ENCODE measurements at places on chromosomes 11 and 22.

DNA sequence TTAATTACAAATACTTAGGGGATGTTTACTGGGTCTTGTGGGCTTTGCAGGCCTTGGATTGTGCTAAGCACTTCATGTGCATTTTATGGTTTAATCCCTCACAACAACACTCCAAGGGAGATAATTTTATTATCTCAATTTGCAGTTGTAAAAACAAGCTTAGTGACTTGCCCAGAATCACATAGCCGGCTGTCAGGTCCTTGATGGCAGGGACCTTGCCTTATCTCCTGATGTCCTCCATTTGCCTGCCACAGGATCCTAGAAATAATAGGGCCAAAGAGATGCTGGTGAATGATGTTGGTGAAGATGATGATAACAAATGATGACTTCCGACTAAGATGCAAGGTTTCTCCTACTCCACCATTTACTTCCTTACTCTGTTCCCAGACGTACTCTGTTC lies 385.4 kb downstream of the TMEM135 start:
- DNase-seq, result no peak

DNA sequence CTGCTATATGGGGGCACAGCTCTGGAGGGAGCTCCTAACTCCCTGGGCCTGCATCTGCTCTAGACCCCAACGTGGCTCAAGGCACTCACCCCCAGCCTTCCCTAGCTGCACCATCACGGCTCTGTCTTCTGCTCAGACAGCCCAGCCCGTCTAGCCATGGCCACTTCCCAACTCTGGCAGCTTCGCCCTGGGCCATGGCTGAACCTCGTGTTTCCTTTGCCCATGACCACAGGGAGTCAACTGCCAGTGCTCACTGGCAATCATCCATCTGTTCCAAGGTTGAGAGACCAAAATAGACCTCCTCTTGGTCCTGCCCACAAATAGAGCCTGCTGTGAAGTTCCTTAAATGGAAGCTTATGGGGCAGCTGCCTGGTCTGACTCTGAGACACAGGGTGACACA lies 5.4 kb downstream of the LMO1 start:
- no peak for DNase-seq

- DNase-seq, result no peak
These were observed 29.8 kb downstream of the JAM3 start for GRCh38 chr11:134098566-134099184.

GRCh38 chr11:128116447-128116846 lies 470.9 kb downstream of the ETS1 start:
- DNase-seq, result no peak

- no peak for DNase-seq
These were observed 56.6 kb downstream of the SYT13 start for GRCh38 chr11:45229401-45230020.

DNA sequence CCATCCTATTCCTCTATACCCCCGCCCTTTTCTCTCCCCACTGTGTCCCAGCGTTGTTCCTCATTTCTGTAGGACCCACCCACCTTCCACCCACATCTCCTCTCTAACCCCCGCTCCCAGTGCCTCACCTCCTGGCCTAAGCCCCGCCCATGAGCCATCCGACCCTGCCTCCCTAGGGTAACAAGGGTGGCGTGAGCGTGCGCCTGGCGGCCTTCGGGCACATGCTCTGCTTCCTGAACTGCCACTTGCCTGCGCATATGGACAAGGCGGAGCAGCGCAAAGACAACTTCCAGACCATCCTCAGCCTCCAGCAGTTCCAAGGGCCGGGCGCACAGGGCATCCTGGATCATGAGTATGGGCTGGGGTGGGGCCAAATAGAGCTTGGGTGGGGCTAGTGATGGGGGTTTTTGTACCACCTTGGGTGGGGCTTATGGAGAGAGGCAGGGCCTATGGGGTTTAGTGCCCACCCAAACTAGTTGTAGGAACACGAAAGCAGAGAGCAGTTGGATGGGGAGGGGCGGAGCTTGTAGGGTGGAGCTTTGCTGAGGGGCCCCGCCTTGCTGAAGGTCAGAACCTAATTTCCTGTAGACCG lies 4.5 kb downstream of the INPP5J start:
- no peak for DNase-seq

DNA sequence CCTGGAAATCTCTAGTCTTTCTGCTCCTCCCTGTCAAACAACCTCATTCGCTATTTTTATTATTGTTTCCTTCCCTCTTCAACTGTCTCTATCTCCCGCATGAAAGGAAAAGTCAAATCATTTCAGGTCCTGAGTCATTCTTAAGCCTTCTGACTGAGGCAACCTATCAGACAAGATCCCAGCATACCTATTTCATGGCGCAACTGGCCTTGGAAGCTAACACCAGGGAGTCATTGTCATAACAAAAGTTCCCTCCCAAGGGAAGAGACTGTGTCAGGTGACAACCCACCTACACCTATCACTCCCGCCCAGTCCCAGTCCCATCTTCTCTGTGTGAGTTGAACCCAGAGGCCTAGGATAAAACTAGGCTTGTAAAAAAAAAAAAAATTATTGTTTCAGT lies 10.2 kb upstream of the ARHGAP42 start:
- no peak for DNase-seq

- DNase-seq, result no peak
These were observed 199.2 kb upstream of the CTSC start for GRCh38 chr11:88536616-88537265.

- DNase-seq, result no peak
These were observed 414.6 kb upstream of the LARGE1 start for GRCh38 chr22:34334893-34335292.

DNA sequence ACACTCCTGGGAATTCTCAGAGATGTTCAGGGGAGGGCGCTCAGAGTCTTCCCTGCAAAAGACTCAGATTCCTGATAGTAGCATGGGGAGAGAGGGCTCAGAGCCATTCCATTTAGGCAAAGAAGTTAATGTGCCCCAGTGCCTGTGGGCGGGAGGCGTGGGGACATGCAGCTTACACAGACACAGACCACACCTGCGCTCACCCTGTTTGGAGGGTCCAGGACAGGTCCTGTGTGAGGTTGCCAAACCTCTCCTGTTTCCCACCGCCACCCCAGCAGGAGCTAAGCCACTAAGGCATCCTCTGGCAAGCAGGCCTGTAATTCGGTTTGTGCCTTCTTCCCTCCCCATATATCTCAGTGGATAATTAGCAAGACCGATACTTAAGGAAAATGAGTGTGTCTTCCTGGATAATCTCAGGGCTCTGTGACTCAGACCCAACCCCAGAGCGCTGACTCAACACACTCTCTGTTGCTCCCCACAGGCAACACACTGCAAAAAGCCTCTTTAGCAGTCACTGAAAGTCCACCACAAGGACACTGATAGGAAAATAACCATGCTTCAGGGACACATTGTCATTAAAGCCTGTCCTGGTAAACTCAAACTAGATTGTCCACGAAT lies 118.9 kb upstream of the LMO1 start:
- DNase-seq, result no peak

GRCh38 chr11:102637731-102638130 lies 12.6 kb upstream of the MMP20 start:
- DNase-seq, result no peak

DNA sequence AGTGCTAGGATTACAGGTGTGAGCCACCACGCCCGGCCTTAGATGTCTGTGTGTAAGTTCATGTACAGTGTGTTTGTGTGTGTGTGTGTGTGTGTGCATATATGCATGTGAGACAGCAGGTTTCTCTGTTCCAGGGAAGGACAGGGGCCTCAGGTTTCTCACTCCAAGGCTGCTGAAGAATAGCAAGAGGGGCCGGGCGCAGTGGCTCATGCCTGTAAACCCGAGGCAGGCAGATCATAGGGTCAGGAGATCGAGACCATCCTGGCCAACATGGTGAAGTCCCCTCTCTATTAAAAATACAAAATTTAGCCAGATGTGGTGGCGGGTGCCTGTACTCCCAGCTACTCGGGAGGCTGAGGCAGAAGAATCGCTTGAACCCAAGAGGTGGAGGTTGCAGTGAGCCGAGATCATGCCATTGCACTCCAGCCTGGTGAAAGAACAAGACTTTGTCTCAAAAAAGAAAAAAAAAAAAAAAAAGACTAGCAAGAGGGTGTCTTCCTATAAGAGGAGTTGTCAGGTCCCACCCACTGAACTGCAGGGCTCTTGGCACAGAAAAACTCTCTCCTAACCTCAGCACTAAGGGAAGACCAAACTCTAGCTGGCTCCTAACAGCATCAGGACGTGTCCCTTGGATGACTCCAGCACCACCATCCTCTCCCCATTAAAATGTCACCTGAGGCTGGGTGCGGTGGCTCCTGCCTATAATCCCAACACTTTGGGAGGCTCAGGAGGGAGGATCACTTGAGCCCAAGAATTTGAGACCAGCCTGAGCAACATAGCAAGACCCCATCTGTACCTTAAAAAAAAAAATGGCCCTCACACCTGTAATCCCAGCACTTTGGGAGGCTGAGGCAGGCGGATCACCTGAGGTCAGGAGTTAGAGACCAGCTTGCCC lies 40.0 kb downstream of the TST start:
- DNase-seq, result no peak

DNA sequence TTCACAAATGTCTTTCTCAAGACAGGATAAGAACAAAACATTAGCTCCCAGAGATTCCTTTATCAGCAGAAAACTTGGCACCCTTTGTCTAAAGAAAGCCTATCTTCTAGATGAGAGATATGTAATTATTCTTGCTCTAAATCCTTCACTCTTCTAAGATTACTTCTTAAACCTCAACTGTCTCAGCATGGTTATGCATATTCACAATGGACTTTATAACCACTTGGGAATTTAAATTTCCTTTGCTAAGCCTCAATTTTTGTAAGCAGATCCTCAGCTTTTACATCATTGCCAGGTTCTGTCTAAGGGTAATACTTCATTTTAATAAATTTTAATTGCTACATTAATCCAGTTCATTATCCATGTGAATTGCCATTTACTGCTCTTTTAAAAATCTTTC lies 433.6 kb upstream of the DDI1 start:
- no peak for DNase-seq

GRCh38 chr22:46145361-46145851 lies 4.9 kb upstream of the PPARA start:
- DNase-seq, result no peak

- DNase-seq, result no peak
These were observed 61.7 kb downstream of the CSNK2A3 start for GRCh38 chr11:11291041-11292015.

DNA sequence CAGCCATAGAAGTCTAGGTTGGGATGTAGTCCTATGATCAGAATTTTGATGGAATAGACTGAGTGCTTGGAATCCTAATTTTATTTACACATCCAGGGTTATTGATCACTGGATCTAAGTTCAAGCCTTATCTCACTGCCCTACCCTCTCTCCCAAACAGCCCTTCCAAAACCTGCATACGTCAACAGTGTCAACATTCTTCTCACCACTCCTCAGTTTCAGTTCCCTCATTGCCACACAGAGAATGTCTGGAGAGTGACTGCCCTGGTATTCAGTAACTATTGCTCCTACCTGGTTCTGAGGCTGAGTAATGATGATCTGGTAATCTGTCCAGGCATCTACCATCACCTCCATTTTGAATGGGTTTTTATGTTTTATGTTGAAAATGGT lies 60.0 kb downstream of the GLYATL1 start:
- DNase-seq, result no peak

- no peak for DNase-seq
These were observed 43.6 kb downstream of the SYN3 start for GRCh38 chr22:33014621-33015020.

Data from activated CD4-positive, alpha-beta T cell treated with anti-CD3 and anti-CD28 coated beads for 4 hours (primary cell).